Tongue (tissue), 3 donors: ENCODE measurements at places on chromosomes 5 and 9.

GRCh38 chr5:168978500-168978899 is 322.4 kb downstream of the SLIT3 start:
- no peak for DNase-seq

DNA sequence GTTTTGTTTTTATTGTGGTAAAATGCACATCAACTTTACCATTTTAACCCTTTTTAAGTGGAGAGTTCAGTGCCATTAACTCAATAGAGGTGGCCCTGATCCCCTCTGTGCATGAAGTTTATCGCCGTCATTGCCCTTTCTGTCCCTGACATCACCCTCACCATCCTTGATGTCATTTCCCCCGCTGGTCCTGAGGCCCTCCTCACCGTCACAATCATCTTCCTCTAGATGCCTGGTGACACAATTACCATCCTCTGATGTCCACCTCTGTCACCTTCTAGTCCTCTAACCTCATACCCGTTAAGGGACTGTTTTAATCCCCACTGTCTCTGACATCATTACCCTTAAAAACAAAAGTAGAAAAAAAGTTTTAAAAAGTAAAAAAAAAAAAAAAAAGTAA is 112.5 kb upstream of the TBC1D2 start:
- no peak for DNase-seq

- no peak for DNase-seq
These were observed 78.8 kb downstream of the SNX24 start for GRCh38 chr5:122924203-122924602.

DNA sequence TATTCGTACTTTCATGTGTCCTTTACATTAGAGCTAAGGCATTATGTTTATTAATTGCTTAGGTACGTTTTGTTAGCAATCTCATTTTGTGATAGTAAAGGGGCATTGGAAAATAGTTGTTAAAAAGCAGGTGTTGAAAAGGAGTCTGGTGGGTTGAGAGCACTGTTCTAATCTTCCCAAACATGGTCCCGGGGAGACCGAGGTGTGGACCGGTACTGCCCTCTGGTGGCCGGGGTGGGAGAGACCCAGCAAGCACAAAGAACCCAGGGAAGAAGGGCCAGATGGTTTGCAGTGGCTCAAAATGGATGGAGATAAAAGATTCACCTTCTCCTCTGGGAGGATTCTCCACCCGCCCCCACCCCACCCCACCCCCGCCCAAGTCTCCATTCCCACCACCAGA is 26.1 kb downstream of the IDNK start:
- peak; percentile 64 for DNase-seq

DNA sequence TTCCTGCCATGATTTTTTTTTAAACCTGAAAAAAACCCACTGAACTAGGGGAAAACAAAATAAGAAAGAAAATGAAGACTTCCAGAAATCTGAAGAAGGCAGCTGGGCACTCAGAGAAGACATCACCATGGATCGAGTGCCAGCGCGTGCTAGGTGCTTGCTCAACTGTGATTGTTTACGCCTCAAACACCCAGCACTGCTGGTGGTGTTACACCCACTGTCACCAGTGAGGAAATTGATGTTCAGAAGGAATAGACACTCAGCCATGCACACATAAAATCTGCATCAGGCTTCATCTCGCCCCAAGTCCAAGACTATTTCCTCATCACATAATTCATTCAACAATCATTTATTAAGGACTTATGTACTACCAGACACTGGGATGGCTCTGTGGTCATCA is 82.1 kb downstream of the HRH2 start:
- no peak for DNase-seq

- DNase-seq: no peak
These were observed 40.3 kb upstream of the TNFAIP8 start for GRCh38 chr5:119315516-119315949.

DNA sequence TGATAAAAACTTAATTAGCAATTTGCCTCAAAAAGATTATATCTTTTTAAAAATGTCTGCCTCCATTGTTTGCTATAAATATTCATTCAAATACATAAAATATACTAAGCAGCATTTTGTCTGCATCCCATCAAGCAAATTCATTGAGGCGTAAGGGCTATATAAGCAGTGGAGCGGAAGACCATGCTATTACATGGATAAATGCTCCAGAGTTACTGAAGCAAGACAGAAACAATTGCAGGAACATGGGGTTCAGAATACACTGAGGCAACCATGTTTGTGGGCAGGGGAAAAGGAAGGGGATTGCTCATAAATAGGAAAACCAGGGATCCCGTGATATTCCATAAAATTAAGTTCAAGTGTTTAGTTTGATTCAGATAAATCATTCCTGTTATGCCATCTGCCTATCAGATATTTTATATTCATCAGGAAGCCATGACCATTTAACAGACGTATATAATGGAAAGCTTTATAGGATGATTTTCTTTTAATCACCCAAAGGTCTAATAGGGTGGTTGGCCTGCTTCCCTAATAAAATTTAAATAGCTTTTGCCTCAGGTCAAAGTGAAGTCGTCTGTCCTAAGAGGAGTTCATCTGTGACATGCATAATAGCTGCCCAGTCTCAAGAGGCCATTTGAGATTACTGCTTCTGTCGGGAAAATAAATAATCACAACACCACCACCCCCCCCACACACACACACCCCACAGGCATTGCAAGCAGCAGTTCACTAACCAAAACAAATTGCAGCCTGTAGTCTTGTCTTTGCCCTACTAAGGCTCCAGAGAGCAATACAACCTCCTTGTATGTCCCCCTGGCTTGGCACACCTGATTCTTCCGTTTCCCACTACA is 105.2 kb downstream of the RASEF start:
- DNase-seq: no peak

- peak; percentile 27 for DNase-seq
These were observed 34.1 kb downstream of the ECPAS start for GRCh38 chr9:111450124-111450523.

DNA sequence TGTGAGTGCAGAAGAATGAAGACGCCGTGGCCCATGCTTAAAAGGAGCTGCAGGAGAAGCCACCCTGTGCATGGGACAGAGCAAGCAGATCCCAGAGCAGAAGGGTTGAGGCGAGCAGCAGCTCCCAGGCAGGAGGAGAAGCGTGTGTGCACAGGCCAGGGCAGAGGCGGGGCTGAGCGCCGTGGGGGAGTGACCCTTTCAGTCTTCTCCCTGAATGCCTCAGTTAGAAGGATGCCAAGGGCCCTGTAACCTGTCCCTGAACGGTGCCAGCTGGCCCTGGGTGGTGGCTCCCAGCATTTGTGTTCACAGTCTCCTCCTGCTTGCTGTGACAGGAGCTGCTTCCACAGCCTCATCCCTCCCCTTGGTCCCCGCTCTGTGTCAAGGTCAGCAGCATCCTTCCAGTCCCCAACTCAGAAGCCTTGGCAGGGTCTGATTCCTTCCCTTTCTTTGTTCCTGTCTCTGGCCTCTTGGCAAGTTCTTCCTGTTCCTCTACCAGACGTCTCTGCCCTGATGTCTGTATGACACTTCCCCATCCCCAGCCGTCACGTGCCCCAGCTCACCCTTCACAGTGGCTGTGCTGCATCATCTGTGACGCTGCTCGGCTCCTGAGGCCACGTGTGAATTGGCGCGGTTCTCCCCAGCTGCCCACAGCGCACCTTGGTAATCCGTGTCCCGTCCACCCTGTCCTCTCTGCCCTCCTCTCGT is 5.2 kb downstream of the EXOC3 start:
- DNase-seq: no peak

DNA sequence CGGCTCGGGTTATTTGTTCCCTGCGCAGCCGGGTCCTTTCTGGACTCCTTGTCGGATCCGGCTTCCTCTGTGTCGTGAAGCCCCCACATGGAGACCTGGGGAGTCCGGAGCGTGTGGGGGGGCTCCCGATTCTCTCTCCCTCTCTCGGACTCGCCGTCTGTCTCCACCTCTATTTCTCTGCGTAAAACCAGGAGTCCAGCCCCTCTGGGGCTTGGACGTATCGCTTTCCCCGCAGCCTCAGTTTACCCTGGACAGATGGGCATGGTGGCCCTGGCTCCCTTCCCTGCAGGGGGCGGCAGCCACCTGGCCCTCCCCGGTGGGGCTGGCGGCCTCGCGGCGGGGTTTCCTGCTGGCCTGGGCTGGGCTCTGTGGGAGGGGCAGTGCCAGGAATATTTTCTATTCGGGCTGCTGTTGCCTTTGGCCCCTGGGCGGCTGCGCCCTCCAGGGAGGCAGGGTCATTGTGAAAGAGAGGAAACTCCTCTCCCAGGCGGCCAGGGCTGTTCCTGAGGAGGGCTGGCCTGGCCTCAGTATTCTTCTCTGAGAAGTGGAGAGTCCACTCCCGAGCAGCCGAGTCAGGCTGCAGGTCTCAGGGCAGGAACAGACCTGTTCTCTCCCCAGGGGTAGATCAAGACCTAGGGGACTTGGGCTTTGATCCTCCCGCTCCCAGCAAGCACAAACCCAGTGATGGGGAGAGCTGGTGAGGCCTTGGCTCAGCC is 665 bp downstream of the ASS1 start:
- DNase-seq: no peak

DNA sequence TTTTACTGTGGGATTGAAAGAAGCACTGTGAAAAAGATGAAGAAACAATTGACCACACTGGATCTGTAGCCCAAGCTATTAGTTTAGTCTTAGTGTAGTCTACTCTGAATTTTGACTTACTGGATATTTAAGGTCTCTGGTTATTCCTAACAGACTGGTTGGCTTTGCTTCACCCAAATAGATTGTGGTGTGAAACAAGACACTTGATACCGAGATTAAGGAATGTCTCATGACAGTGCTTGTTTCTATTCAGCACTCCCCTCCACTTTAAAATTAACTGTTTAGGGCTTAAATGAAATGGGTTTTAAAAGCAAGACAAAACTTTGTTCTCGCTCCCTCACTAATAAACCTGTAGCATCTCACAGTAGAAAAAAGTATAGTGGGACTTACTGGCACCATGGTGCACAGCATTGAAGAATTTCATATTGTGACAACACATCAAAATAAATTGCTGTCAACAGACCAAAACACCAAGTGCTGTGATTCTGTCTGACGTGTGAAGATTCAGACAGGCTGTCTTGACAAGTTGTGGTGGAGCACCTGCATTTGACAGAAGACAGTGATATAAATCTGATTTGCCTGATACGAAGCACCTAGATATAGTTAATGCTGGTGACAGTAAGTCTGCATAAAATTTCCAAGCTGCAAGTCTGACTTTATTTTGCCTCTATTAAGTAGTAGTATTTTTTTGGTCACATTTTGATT is 73.1 kb downstream of the PBX3 start:
- no peak for DNase-seq

- peak; percentile 76 for DNase-seq
These were observed 231.0 kb downstream of the FRMD3 start for GRCh38 chr9:83307066-83307724.

GRCh38 chr5:11013793-11014192 is 252.8 kb upstream of the DAP start:
- DNase-seq: no peak

- no peak for DNase-seq
These were observed 367.5 kb upstream of the ACTBL2 start for GRCh38 chr5:57850109-57850508.

DNA sequence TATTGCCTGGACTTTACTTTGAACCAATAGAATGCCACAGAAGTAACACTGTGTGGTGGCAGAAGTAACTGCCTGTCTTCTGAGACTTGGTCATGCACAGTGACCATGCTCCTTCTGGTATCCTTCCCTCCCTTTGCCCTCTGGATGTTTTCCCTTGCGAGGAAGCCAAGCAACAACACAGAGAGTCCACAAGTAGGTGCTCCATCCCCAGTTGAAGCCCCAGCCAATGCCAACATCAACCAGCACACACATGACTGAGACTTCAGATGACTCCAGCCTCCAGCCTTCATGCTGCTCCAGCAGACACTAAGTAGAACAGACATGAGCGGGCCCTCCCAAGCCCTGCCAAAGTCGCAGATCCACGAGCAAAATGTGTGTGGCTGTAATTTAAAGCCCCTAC is 129.6 kb downstream of the EPB41L4A start:
- DNase-seq: no peak

- no peak for DNase-seq
These were observed 81.8 kb upstream of the ELL2 start for GRCh38 chr5:96043446-96043845.

DNA sequence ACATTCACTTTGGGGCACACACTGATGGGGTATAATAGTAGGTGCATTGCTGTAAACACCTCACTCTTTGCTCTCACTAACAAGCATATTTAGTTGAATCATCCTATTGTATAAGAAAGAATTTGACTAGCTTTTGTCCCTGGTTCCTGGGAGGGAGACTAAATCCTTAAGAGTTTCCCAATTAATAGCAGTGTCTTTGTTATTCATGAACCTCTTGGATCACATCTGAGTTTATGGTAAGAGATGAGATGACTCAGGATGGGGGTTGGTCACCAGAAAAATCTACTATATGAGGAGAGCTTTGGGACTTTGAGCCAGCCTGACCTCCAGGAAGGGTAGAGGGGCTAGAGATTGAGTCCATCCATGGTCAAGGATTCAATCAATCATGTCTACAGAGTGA is 56.8 kb downstream of the PUM3 start:
- DNase-seq: no peak
